Right lung (tissue), 10 donors: ENCODE measurements at places on chromosomes 12 and 14.

DNA sequence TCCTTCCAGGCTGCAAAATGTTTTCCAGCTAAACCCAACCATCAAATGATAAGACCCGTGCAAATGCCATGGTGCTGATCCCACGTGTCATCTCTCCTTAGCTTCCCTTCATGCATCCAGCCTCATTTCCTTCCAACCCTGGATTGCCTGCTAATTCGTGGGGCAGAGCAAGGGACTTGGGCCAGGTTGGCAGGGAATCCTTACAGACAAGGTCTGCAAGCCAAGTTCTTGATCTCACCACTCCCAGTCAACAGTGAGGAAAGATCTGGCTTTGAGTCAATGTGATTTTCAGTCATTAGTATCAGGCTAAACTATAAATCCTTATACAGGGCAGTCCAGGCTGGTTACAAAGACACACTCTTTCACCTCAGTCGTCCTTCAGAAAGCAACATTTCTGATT, 150.9 kb downstream of the ANO2 start:
- no peak for DNase-seq

DNA sequence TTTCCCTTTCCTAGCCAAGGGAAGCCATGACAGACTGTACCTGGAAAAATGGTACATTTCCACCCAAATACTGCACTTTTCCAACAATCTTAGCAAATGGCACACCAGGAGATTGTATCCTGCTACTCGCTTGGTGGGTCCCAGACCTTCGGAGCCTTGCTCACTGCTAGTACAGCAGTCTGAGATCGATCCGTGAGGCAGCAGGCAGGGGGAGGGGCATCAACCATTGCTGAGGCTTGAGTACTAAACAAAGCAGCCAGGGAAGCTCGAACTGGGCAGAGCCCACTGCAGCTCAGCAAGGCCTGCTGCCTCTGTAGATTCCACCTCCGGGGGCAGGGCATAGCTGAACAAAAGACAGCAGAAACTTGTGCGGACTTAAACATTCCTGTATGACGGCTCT, 218.8 kb downstream of the LRIG3 start:
- no peak for DNase-seq

- DNase-seq: no peak
Observed at GRCh38 chr14:52446355-52446754, 106.0 kb downstream of the TXNDC16 start.

GRCh38 chr12:2640709-2641108, 154.1 kb upstream of the FKBP4 start:
- no peak for DNase-seq

- DNase-seq: no peak
Observed at GRCh38 chr12:4975574-4975973, 65.9 kb downstream of the KCNA1 start.

- DNase-seq: no peak
Observed at GRCh38 chr14:32559590-32559989, 230.5 kb downstream of the AKAP6 start.

DNA sequence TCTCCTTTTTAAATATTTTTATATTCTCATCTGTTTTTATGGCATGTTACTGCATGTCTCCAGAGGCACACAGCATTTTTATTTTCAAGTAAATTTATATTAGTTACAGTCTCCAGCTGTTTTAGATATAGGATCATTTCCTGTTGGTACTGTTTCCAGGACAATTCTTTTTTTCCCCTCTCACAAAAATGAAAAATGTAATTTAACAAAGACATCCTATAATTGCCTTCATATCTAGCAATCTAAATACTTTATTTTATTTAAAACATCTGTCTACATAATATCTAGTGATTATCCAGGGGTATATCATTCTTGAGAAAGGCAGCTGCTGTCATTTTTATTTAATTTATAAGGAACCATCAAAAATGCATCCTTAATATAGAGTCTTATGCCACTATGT, 272.4 kb upstream of the NPAS3 start:
- no peak for DNase-seq

- no peak for DNase-seq
Observed at GRCh38 chr12:75483431-75483830, 2.9 kb downstream of the GLIPR1 start.

DNA sequence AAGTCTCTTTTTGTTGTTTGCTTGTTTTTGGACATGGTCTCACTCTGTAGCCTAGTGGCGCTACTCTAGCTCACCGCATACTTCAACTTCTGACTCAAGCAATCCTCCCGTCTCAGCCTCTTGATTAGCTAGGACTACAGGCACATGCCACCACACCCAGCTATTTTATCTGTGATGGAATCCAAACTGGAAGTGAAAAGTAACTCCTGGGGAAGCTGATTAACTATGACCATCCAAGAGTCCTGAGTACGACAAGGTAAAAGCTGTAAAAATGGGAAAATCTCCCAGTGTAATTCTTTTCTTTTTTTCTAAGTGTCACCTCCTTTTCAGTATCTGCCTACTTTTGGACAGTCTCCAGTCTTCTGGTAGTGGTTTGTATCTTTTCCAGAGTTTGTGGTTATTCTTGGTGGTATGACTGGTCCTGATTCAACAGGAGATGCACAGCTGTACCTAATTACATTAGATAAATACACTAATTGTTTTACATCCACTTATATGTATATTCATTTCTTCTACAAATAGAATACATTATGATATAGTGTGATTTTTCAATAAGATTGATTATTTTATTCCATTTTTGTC, 97.8 kb downstream of the SLC6A15 start:
- no peak for DNase-seq

DNA sequence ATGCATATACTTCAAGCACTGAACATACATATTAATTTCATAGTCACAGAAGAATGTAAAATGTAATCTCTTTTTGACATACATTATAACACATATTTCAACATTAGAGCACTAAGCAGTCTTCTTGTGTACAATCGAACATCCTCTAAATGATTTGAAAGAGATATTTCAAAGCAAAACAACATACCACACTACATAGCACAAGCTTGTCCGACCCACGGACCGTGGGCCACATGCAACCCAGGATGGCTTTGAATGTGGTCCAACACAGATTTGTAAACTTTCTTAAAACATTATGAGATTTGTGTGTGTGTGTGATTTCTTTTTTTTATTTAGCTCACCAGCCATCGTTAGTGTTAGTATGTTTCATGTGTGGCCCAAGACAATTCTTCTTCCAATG, 7.0 kb downstream of the PRICKLE1 start:
- no peak for DNase-seq

DNA sequence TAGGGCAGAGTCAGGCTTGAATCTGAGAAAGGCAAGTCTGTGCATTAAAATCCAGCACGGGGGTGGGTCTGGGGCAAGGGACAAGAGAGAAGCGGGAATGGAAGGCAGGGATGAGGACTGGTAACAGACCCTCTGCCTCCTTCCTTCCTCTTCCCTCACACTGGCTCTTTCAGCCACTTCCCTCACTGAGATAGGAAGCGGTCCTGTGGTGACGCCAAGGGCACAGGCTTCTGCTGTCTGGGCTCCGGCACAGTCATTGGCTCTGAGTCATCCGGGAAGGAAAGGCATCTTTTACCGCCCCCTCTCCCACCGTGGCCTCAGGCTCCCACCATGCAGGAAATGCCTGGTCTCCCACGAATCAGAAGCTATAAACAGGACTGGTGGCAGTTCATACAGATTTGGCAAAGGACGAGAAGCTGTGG, 70.2 kb downstream of the ETV6 start:
- no peak for DNase-seq

DNA sequence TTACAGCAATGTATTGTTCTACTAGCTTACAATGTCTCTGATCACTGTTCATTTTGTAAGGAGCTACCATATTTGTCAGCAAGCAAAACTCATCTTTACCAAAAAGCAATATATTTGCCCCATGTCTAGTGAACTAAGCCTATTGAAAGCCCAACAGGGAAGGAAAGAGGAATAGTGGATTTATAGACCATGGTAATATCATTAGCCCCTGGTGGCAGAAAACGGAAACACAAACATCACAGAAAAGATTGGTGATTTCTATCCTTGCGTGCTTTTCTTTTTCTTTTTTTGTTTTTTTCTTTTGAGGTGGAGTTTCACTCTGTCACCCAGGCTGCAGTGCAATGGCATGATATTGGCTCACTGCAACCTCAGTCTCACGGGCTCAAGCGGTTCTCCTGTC, 1562.4 kb upstream of the TMEM132C start:
- no peak for DNase-seq

GRCh38 chr12:117484901-117485300, 123.5 kb upstream of the NOS1 start:
- DNase-seq: no peak

- no peak for DNase-seq
Observed at GRCh38 chr14:101849125-101849524, 87.6 kb downstream of the PPP2R5C start.

DNA sequence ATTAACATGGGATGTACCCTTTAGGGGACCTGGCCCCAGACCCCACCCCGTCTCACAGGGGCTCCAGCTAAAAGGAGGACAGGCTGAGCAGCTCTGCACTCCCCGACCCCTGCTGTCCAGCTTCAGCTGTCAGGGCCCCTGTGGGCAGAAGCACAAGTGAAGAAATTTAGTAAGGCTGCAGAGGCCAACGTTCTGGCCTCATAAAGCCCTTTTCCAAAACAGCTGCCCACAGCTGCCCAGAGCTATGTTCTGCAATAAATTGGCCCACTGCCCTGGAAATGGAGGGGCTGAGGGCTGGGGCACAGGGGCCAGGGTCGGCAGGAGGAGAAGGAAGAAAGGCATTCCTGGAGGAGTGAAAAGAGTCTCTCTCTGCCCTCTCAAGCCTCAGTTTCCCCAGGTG, 357.1 kb downstream of the BCL11B start:
- peak; percentile 75 for DNase-seq

DNA sequence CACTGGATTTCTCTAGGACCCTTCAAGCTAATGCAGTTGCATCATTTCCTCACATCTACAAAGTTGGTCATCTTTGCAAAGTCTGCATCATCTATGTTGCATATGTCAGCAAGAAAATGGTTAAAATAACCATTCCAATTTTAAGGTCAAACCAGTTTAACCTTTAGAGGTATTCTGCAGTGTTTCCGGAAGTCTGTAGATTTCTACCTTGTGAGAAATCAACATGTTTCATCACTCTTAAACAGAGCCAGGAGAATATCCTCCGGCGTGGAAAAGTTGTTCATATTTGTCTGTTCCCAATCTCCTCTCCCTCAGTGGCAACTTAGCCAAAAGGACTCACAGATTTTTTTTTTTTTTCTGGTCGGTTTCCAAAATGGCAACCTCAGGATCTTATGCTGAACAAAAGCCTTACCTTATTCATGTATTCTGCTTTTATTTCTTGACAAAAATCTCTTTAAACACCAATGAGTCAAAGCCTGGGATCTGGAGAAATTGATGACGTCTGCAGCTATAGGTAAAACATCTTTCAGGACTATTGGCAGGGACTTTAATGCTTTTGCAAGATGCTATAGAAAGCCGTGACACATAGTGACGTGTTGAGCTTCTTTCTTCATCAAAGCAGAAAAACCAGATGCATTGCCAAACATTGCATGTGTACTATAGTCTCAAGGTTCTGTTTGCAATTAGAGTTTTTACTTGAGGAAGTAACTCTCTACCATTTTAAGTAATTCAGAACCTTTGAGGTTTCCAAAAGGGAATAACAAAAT, 16.0 kb upstream of the CDK17 start:
- DNase-seq: no peak

DNA sequence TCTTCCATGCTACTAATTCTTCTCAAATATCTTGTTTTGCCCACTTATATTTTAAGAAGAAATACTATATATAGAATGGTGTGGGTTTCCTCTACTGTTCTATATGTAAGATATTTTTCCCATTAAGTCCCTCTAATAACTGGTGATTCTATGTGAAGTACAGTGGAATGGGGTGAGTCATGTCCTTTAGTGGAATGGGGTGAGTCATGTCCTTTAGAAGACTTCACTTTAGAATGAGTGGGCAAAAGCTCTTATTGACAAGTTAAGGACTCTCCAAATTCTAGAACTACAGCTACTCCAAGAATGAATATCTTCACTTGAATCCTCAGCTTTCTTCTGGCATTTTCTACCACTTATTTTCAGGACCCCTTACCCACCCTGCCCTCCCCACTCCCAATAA, 349.9 kb downstream of the ETNK1 start:
- no peak for DNase-seq

GRCh38 chr12:93341409-93342049, 36.2 kb upstream of the NUDT4 start:
- DNase-seq: no peak

- DNase-seq: no peak
Observed at GRCh38 chr12:54185919-54186318, 2.9 kb downstream of the SMUG1 start.

DNA sequence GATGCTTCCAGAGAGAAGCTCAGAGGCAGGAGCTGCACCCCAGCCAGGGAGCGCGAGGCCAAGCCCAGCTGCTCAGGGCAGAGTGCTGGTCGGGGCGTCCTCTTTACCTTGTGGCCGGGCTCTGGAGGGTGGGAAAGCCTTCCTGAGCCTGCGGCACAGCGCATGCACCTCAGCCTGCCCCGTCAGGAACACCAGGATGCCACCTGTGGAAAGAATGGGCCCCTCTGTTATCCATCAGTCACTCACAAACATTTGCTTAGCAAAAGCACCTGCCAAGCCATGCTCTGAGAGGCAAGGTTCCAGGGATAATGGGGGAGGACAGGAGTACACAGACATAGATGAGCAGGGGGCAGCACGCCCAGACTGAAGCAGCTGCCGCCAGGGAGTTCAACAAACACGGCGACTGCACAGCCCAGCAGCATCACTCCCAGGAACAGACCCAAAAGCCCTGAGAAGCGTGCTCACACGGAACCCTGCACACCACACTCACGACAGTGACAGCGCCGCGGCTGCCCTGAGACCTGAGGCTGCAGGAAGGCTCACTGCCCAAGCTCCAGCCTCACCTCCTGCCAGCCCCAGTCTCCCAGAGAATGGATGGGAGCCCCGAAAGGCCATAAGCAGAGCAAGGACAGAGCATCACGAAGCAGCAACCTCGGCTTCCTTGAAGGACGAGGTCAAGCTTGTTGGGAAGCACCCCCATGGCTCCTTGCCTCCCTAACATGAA, 21.8 kb downstream of the DHX37 start:
- DNase-seq: no peak

DNA sequence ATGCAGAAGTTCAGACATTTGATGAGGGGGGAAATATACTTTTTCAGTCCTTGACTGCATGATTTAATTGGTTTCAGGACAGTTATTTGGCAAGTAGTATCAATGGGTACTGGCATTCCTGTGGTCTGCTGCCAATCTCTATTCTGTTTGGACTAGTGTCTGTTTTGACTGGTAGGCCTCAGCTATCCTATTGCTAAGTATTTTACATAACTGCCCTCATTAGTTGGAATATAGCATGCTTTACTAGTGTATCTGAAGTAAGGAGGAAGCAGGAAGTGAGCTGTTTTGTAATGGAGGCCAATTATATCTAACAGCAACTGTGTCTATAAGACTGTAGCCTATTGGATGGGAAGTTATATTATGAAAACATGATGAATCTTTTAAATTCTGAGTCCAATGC, 104.3 kb downstream of the FLRT2 start:
- DNase-seq: no peak

- no peak for DNase-seq
Observed at GRCh38 chr12:93449277-93449676, 7.5 kb upstream of the UBE2N start.

GRCh38 chr12:96134200-96134599, 60.0 kb upstream of the ELK3 start:
- no peak for DNase-seq
